ENCODE measurements at places on chromosomes 12 and 14.

GRCh38 chr14:89320381-89321000, 96.5 kb downstream of the FOXN3 start:
- no peak for DNase-seq

DNA sequence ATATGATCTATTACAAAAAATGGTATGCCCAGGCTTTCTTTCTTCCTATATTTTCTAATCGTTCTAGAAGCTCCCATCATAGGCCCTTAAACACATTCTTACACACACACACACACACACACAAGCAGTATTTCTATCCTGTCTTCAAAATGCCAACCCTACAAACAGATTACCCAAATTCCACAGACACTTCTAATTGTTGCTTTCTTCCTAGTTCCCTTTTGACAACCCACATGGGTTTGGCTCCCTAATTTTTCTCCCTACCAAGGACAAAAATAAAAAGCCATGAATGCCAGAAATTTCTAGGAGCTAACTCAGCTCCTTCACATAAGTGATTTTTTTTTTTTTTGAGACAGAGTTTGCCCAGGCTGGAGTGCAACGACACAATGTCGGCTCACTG, 60.3 kb upstream of the NTF3 start:
- DNase-seq = no peak

DNA sequence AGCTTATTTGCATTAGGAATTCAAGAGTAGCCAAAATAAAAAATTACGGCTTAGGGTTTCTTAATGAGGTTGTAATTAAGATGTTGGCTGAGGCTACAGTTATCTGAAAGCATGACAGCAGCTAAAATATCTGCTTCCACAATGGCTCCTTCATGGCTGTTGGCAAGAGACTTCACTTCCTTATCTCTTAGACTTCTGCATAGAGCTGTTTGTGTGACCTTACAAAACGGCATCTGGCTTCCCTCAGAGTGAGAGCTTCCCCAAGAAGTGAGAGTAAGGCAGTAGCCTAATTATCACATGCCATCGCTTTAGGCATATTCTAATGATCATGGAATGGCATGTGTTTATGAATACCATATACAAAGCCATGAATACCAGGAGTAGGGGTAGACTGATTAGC, 57.6 kb downstream of the CCDC59 start:
- DNase-seq = no peak

GRCh38 chr12:39426636-39427240, 16.2 kb downstream of the KIF21A start:
- DNase-seq = no peak

GRCh38 chr12:6552140-6552551, 3.7 kb downstream of the IFFO1 start:
- DNase-seq = no peak

GRCh38 chr12:29726741-29727348, 56.9 kb downstream of the TMTC1 start:
- DNase-seq = no peak

DNA sequence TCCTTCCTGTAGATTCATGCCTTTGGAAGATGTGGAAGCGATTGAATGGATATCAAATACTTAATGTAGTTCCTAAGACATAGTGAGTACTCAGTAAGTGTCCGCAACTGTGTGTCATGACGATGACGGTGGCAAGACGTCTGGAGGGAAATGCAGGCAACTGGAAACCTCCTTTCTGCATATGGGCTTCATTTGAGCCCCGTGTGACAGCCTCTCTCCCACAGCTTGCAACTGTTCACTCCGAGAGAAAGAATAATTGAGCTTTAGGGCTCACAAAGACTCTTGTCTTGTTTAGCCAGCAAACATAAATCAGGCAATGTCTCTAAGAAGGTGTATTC, 6.9 kb downstream of the CFAP251 start:
- DNase-seq = no peak

DNA sequence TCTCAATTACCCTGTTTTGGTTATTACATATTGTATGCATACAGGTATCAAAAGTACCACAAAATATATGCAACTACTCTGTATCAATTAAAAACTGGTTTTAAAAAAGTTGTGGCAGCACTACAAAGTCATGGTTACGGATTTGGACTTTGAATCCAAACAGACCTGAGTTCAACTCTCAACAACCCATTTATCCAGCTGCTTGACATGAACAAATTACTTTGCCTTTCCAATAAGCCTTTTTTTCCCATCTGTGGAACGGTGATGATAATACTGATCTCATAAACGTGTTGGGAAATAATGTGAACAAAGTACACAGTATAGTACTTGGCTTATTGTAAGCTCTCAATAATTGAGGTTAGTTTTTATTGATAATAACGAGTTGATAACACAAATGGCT, 85.0 kb downstream of the MNAT1 start:
- no peak for DNase-seq

- no peak for DNase-seq
Observed at GRCh38 chr14:93778856-93779629, 9.2 kb downstream of the PRIMA1 start.

DNA sequence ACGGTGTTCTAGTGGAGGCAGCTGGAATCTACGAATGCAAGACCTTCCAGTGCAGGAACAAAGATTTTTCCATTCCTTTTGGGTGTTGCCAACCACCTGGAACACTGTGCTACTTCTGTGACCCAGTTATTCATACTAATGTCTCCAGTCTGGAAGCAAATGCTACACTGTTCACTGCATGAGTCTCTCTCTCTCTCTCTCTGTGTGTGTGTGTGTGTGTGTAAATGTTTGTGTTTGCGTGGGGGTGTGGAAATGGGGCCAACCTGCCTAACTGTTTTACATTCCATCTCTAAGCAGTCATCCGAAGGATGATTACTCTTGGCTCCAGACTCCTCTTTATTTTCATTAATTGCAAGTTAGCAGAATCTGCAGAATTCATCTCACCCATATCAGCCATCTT, 29.9 kb upstream of the YBX3 start:
- DNase-seq = no peak

DNA sequence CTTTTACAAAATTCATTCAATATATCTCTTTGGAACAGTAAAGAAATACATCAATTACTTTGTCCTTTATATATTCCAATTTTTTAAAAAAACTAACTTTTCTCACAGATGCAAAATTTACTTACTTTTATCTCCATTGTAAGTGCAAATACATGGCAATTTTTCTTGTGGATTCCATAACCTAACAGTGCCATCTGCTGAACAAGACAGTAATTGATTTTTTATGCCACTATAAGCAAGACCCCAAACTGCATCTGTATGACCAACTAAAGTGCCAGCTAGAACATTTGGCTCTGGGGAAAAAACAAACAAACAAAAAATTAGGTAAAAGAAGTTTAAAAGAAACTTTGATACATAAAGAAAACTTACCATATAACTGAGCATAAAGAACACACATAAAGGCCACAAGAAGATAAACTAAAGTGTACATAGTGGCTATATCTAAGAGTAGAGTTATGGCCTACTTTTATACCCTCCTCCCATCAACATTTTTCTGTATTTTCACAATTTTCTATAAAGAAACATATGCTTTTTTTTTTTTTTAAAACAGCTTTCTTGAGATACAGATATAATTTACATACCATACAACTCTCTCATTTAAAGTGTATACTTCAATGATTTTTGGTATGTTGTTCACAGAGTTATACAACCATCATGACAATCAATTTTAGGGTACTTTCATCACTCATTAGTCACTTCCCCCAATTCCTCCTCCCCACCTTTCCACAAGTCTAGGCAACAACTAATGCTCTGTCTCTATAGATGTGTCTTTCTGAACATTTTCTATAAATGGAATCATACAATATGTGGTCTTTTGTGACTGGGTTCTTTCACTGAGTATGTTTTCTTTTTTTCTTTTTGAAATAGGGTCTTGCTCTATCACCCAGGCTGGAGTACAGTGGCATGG, 32.6 kb downstream of the COCH start:
- no peak for DNase-seq

DNA sequence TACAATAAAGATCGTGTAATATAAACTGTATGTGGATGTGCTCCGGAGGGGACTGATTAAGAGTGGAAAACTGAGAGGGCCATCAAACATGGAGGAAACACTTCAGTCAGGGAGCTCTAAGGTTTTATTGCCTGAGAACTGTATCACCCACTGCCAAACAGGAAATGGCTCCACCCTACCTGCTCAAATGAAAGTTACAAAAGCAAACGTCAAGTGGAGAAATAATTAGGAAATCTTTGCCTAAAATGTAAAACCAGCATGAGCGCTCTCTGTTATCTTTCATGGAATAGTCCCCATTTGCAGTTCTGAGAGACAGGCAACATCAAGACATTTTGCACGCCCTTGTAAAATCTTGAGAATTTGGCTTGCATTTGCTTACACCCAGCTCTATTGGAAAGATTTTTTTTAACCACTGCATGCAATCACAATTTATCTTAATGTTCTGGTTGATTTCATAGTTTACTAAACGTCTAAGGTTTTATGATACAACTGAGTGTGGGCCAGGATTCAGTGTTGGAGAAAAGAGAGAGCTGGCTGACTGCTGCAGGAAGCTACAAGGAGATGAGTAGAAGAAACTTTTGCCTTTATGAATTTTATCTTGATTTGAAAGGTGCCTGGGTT, 344.0 kb upstream of the PRICKLE1 start:
- DNase-seq = no peak

GRCh38 chr14:58977366-58977765, 211.1 kb upstream of the DAAM1 start:
- no peak for DNase-seq

DNA sequence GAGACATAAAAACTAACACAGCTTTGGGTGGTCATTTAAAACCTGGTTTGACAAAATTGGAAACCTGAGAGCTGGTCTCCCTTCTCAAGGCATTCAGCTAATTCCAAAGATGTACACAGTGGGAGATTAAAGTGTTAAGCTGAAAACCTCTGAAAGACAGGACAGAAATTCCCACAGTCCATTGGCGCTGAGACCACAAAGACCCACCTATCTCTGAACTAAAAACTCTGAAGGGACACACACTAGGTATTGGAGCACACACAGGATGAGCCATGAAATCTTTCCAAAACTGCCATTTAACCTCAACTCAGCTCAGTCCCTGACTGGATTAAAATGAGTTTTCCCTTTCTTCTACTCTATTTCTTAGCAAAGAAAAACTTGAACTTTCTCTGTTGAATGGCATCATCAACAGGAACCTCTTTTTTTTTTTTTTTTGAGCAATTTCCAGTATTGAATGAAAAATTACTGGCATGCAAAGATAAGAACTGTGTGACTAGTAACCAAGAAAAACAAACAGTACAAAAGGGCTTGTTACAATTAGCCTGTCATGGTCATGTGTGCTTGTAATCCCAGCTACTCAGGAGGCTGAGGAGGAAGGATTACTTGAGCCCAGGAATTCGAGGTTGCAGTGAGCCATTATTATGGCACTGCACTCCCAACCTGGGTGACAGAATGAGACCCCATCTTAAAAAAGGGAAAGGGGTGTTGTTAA, 82.4 kb downstream of the IPO8 start:
- DNase-seq = no peak

- no peak for DNase-seq
Observed at GRCh38 chr12:86387591-86388145, 131.5 kb upstream of the MGAT4C start.

- no peak for DNase-seq
Observed at GRCh38 chr14:68927956-68928675, 51.0 kb downstream of the ACTN1 start.

GRCh38 chr12:32499048-32499447, 99.7 kb downstream of the FGD4 start:
- no peak for DNase-seq

- DNase-seq = no peak
Observed at GRCh38 chr12:16189849-16190248, 87.6 kb downstream of the SLC15A5 start.

- DNase-seq = no peak
Observed at GRCh38 chr14:69483765-69484443, 624 bp upstream of the PLEKHD1 start.

GRCh38 chr12:34606749-34607519, 584.6 kb downstream of the ALG10 start:
- no peak for DNase-seq

DNA sequence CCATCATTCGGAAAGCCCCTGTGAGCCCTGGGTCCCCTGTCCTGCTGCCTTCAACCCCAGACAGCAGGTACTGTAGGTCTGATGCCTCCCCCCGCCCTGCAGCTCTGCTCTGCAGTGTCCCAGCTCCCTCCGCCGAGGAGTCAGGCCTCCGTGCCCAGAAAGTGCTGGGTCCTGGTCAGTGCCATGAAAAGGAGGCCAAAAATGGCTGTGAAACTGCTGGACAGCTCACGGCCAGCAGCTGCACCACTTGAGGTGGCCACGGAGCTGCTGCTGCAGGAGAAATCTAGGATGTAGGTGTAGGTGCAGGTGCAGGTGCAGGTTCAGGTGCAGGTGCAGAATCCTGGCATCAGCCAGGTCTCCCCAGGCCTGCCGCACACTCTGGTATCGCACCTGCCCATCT, 196.1 kb downstream of the SLC15A4 start:
- no peak for DNase-seq

DNA sequence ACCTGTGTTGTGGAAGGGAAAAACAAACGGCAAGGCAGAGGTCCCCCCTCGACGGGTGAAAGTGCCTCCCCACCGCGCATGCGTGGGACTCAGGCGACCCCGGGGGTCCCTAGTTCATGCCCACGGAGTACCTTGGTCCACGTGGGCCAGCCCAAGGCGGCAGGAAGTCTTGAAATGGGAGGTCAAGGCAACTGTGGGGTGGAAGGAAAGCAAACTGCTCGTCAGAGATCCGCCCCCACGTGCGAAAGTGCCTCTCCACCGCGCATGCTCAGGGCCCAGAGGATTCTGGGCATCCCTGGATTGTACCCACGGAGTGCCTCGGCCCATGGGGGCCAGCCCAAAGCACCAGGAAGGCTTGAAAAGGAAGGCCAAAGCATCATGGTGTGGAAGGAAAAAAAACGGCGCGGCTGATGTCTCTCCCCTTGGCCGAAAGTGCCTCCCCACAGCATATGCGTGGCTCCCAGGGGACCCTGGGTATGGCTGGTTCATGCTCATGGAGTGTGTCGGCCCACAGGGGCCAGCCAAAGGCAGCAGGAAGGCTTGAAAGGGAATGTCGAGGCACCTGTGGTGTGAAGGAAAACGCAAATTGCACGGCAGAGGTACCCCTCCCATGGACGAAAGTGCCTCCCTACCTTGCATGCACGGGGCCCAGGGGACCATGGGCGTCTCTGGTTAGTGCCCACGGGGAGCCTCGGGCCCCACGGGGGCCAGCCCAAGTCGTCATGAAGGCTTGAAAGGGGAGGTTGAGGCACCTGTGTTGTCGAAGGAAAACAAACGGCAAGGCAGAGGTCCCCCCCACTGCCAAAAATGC, 369.7 kb downstream of the ALG10 start:
- no peak for DNase-seq

DNA sequence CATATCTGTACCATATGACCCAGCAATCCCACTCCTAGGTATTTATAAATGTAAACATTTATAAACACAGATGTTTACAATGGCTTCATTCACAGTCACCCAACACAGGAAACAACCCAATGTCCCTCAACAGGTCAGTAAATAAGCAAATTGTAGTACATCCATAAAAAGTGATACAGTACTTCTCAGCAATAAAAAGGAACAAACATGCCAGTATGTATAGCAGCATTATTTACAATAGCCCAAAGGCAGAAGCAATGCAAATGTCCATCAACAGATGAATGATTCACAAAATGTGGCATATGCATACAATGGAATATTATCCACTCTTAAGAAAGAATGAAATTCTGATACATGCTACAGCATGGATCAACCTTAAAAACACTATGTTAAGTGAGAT, 27.6 kb upstream of the MAP3K9 start:
- DNase-seq = no peak

GRCh38 chr14:52021957-52022600, 32.7 kb downstream of the RTRAF start:
- no peak for DNase-seq

All from stimulated activated CD4-positive, alpha-beta T cell treated with anti-CD3 and anti-CD28 coated beads, Interleukin-1b, Interleukin-23, amount 100 ng/mL, for 1 hour (primary cell).